ENCODE measurements at places on chromosomes 6 and 20. TPM values are rescaled to one million over a fixed set of nuclear protein-coding genes. Genes with fewer than 3 reads are reported as not detected.

DNA sequence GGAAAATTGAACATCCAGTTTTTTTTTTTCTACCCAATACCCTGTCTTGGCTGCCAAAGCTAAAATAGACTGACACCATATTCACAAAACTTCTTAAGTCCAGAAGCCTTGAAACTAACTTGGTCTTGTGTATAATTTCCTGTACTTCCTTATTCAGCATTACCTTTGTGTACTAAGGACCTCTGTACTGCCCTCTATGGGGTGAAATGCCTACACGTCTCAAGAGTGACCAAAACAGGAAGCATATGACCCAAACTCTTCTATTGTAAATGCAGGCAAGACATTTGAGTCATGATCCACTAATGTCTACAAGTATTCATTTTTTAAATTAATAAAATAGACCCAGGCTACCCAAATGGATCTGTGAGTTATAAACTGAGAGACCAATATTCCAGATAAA, 50.4 kb downstream of the HMGCLL1 start:
- DNase-seq, result no peak

- DNase-seq, result no peak
These were observed 2.7 kb downstream of the OLIG3 start for GRCh38 chr6:137491478-137491877.

DNA sequence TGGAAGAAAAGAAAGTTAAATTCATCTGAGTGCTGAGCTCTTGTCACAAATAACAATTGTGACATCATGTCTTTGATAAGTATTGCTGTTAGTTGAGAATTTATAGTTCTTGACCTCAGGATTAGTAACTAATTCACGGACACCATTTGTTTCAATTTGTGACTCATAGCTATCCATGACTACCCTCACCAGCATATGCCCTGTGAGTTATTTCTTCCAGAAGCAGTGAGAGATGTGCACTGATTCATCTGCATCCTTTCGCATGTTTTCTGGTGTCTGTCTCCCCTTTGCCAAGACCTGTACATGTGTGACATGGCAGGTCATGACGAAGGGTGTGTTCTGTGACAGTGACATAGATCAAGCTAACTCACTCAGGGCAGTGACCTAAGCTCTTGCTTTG, 86.9 kb downstream of the SOBP start:
- DNase-seq, result no peak

GRCh38 chr6:27694547-27694874, 217.7 kb downstream of the OR2B2 start:
- DNase-seq, result no peak

DNA sequence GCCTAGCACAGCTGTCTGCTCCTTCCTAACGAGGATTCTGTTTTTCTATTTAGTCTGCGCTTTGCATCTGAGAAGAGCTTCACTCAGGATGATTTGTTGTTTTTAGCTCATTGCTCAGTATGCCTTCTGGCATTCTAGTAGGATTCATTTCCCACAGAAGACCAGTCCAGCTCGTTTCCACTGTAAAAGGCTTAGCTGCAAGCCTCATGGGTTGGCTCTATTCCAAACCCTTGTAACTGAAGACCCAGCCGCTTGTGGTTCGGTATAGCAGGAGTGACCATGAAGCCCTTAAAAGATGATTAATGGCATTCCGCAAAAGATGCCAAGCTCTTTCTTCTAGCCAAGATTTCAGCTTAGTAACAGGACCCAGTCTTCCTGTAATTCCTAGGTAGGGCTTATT, 7.2 kb downstream of the ADGRF1 start:
- no peak for DNase-seq

- DNase-seq, result no peak
These were observed 74.9 kb downstream of the NCOA3 start for GRCh38 chr20:47576516-47577033.

- DNase-seq, result no peak
These were observed 29.1 kb upstream of the CLDN20 start for GRCh38 chr6:155234687-155235086.

The GATA5 gene
- not detected for total RNA-seq

The CST4 gene
- not detected for total RNA-seq

The CPNE5 gene
- total RNA-seq, result 1.3 TPM

Data from activated naive CD8-positive, alpha-beta T cell treated with anti-CD3 and anti-CD28 coated beads, Interleukin-2, amount 10 ng/mL, durations not matched to agents 7 days and 5 days (primary cell).